ENCODE measurements at places on chromosomes 4 and X. TPM values are rescaled to one million over a fixed set of nuclear protein-coding genes. Genes with fewer than 3 reads are reported as not detected.

DNA sequence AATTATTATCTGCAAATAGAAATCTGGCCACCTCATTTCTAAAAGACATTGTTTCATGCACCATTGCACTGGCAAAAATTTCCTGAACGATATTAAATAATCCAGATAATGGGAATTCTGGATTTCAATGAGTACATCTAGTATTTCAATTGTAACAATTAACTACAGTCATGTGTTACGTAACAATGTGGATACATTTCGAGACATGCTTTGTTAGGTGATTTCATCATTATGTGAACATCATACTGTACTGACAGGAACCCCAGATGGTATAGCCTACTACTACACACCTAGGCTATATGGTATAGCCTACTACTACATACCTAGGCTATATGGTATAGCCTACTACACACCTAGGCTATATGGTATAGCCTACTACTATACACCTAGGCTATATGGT is 14.8 kb downstream of the LAMTOR3 start:
- DNase-seq: no peak

GRCh38 chrX:48021026-48021900 is 14.5 kb downstream of the SPACA5 start:
- DNase-seq: peak; percentile 61

- no peak for DNase-seq
Observed at GRCh38 chr4:78863991-78864390, 75.2 kb downstream of the PAQR3 start.

Gene ATP8A1
- total RNA-seq: 178 TPM

Gene ELOVL6
- total RNA-seq: 31.1 TPM

- DNase-seq: no peak
Observed at GRCh38 chr4:3213106-3213425, 35.9 kb upstream of the MSANTD1 start.

DNA sequence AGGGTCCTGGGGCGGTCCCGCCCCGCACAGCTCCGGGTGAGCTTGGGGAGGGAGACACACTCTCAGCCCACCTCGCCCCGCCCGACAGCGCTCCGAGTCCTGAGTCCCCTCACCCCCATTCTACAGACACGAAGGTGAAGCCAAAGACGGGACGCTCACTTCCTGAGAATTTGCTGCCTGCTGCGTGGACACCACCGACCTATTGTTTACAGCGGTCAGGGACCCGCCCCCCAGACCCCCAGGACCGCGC is 796 bp upstream of the ZNF141 start:
- no peak for DNase-seq

DNA sequence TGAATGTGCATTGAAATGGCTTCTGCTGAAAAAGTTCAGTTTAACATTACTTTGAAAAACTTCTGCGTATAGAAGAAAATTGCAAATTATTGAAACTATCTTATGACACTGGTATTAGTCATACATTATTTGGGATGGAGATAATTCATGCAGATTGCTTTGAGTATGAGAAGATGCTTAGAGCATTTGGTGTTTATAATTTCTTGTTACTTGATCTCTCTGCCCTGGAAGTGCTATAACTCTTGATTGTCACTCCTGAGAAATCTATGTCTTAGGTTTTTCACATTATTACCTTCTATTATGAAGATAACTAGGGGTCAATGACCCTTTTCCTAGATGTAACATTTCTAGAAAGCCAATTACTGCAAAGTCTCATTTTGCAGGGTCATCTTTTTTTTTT is 36.4 kb downstream of the TMEM131L start:
- no peak for DNase-seq

Gene KIAA1210
- total RNA-seq: 0.10 TPM

Gene KDM6A
- 25.4 TPM for total RNA-seq

DNA sequence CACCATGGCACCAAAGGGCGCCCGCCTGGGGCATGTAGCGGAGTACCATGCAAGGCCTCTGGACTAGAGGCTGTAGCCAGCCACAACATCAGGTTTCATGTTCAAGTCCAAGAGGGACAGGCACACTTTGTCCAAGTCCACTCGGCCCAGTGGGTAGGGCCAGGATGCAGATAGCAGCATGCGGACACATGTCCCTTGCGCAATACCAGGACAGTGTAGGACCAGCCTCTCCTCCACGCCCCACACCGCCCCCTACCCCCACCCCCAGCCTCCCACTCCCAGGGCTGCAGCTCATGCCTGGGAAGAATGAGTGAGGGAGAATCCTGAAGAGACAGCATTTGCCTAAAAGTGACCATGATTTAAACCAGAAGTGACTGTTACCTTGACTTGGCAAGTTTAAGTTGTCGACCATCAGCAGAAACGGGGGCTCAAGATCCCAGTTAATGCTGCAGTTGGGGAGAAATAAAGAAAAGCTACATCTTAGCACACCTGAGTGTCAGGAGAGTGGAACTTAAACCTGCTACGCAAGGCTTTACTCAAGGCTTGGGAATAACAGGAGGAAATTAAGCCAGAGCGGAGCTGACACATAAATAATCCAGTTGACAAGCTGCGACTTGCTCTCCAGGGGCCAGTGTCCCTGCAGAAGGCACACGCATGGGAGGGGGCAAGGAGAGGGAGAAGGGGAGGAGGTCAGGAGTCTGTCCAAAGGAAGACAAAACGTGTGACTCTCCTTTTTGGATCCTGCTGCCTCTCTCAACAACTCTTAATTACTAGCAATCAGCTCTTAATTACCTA is 221.7 kb downstream of the BCOR start:
- DNase-seq: no peak

DNA sequence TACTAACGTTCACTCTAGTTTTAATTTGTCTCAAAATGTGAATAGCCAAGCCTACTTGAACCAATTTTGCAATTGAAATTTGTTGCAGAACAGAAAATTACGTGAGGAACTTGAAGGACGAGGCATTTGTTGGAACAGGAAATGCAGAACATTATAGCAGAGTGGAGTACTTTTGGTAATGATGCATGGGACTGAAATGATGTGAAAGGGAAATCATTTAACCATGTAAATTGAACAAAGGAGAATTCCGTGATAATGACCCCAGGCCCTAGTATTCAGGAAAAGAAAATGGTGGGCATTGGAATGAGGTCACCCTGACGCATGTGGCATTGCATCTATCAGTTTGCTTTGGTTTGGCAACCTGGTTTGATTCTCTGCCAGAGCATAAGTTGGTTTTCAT is 44.9 kb upstream of the BEND4 start:
- DNase-seq: no peak

Gene SMIM10
- 4.1 TPM for total RNA-seq

Gene ACE2
- total RNA-seq: 0.49 TPM

DNA sequence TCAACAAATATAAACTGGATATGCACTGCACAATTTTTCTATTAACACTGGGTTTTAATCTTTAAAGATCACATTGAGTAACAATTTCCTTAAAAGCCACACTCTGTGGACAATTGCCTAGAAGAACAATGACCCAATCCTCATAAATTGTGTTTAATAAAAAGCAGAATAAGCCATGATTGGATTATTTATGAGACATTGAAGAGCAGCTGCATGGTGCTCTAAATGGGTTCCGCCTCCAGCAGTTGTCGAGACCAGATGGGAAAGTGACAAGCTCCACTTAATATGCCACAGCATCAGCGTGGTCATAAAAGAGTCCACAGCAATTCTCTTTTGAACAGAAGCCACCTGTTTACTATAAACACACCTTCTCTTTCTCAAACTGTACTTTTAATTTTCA is 635.2 kb upstream of the FRG1 start:
- DNase-seq: no peak

DNA sequence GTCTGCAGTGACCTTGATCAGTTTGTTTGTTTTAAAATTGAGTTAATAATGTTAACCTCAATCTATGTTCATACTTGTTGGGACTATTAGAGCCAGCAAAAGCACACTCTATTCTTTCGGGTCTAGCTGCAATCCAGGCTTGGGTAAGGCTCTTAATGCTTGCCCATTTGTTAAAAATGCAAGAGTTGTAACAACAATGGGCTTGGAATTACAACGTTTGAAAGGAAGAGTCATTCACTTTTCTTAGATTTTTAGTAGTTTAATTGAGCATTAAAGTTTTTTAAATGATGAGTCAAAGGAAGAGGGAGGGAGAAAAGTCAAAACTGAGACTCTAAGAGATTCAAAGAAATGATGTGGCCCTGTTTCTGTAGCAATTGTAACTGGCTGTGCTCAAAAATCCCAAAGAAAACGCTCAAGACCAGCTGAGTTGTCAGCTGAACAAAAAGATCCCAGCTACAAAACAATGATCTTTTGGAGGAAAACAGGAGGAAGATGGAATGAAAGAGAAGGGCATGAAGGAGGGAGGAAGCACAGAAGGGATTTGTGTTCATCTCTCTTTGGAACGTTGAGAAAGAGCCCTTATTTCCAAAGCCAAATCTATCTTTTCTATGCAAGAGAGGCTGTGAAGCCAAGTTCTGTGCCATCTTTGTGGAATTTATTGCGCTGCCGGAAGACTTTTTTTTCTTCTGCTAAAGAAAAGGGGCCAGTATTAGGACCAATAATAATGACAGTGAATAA is 5.5 kb downstream of the SCD5 start:
- no peak for DNase-seq

Gene UXT
- total RNA-seq: 49.9 TPM

GRCh38 chr4:110483516-110483915 is 7.6 kb downstream of the ENPEP start:
- DNase-seq: no peak

DNA sequence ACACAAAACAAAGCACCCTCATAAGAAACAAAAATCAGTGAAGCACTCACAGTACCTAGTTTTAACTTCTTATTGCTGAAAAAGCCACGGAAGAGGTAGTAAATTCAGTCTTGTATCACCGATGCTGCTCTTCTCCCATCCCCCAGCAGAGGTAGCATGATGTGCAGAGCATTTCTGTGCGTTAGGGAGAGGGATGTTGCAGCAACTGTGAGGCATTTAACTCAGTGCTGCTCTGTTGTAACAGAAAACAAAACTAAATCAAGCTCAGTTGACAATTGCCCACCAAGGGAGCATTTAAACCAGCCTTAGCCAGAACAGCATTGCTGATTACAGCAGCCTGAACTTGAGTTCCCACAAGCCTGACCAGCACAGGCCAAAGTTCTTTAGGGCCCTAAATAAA is 1279.7 kb upstream of the ADGRL3 start:
- no peak for DNase-seq

DNA sequence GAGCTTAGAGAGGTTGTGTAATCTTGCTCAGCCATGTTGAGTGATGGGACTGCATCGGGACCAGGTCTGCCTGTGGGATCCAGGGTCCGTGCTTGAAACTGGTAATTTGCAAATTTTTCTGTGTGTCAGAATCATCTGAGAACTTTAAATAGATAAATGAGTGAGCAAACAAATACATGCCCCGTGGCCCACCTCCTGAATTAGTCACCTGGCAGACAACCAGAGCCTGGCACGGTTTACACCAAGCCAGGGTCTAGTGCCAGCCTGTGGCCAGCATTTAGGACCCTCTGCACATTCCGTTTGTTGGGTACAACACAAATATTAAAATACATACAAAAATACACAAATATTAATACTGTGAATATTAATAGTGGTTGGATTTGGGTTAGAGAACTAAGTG is 90.6 kb upstream of the STOX2 start:
- DNase-seq: no peak

Gene PCDH7
- 110 TPM for total RNA-seq

- no peak for DNase-seq
Observed at GRCh38 chrX:20431486-20431885, 164.8 kb upstream of the RPS6KA3 start.

DNA sequence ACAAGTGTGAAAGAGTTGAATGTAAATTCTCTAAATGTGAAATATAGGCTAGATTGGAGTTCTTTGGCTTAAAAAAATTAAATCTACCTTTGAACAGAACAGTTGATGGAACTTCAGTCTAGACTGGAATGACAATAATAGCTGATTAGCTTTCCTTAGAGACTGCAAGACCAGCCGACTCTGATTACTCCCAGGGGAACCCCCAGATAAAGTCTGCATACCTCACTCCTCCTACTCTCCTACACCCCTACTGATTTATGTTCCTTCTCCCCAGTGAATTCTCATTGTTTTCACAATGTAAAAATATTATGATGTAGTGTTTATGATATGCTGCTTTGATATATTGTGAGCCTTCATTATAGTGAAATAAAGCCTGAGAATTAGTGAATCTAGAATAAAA is 241.3 kb downstream of the CFAP299 start:
- no peak for DNase-seq

DNA sequence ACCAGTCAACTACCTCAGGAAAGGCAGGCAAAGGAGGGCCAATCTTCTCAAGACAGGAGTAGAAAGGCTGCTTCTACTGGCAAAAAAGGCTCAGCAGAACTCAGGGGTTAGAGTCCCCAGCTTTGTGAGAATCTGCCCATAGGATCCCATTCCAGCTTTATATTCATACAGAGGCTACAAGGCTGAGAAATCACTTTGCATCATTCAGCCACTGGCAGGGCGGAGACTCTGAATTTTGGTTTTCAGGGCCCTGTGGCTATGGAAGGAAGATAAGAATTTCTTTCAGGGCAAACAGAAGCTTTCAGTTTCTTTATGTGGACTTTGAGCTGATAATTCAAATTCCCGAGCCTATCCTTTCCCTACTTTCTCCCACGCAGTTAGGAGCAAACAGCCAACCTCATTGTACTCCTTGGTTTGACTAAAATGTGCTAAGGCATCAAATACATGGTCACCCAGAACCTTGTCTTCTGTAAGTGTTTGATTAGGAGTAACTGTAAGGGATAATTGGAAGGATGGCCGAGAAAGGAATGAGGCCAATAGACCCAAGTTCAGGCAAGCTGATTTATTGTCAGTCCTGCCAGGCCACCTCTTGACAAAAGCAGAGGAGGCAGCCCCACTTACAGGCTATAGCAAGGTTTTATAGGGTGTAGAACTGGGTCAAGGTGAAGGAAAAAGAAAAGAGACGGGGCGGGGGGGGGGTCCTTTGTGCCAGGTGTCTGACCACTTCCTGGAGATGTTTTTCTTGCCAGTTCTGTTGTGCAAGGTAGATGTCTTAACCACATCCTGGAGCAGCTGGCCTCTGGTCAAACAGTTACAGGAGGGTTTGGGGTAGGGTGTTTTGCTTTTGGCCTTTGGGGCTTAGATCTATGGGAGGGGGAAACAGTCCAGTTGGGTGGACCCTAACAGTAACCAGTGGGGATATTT is 165.3 kb upstream of the PPP1R2C start:
- no peak for DNase-seq

- DNase-seq: no peak
Observed at GRCh38 chr4:89373394-89373793, 65.8 kb upstream of the GPRIN3 start.

DNA sequence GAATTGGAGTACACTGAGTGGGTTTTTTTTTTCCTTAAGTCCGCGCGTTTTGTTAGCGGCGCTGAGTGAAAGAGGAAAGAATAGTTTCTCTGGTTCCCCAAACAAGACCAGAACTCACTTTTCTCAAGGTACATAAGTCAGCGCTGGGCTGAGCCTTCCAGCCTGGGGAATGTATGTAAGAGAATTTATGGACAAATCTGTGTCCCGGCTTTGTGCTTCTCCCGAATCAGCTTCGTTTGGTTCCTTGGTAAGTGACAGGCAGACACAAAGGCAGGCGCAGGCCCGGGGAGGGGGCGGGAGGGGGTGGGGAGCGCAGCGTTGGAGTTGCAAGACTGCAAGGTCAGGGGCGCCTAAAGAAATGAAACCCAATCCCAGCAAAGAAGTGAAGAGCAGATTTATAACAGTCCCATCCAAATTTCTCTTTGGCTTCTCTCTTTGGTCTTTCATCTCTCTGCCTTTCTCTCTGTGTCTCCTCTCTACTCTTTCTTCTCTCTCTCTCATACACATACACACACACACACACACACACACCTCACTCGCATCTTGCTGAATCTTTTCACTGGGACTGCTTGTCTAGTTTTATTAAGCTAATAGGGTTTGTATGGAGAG is 981 bp downstream of the TET2 start:
- no peak for DNase-seq

Gene SMR3B
- total RNA-seq: not detected

- no peak for DNase-seq
Observed at GRCh38 chrX:72025236-72025770, 106.4 kb downstream of the RTL5 start.

Measured in dorsolateral prefrontal cortex (tissue), 122 donors.